ENCODE measurements at places on chromosomes 4 and X. TPM values are rescaled to one million over a fixed set of nuclear protein-coding genes. Genes with fewer than 3 reads are reported as not detected.

The CLIC2 gene
- total RNA-seq: 4.0 TPM

The HTN3 gene
- total RNA-seq: not detected

The CCDC160 gene
- not detected for total RNA-seq

The TLR6 gene
- total RNA-seq: 2.9 TPM

The USP51 gene
- 0.92 TPM for total RNA-seq

The DCHS2 gene
- total RNA-seq: not detected

The GABRE gene
- total RNA-seq: 20.7 TPM

The CLTRN gene
- 2.1 TPM for total RNA-seq

The FGB gene
- total RNA-seq: not detected

The GUCY1A1 gene
- 0.70 TPM for total RNA-seq

The MGARP gene
- 0.10 TPM for total RNA-seq

The TET2 gene
- total RNA-seq: 15.5 TPM

The SEC24B gene
- total RNA-seq: 29.3 TPM

The RAI2 gene
- 9.1 TPM for total RNA-seq

The ADAM29 gene
- total RNA-seq: not detected

The STPG2 gene
- not detected for total RNA-seq

The F8A3 gene
- total RNA-seq: 9.0 TPM

The MAGEB17 gene
- not detected for total RNA-seq

The NAA11 gene
- not detected for total RNA-seq

The NALF2 gene
- total RNA-seq: 0.29 TPM

The SYNPO2 gene
- total RNA-seq: 0.53 TPM

The CNKSR2 gene
- total RNA-seq: not detected

The RAB39B gene
- 0.05 TPM for total RNA-seq

The MBNL3 gene
- total RNA-seq: 2.1 TPM

The PABPC4L gene
- total RNA-seq: 2.0 TPM

The ENAM gene
- not detected for total RNA-seq

The PABPC5 gene
- total RNA-seq: 0.58 TPM

The TLR10 gene
- not detected for total RNA-seq

The TMEM187 gene
- 6.7 TPM for total RNA-seq

The CLGN gene
- total RNA-seq: 7.6 TPM

The PGRMC1 gene
- 57.1 TPM for total RNA-seq

The NSG1 gene
- total RNA-seq: 4.1 TPM

The KLF8 gene
- 0.99 TPM for total RNA-seq

The BMX gene
- 24.9 TPM for total RNA-seq

The PITX2 gene
- not detected for total RNA-seq

The CTAG1A gene
- not detected for total RNA-seq

The HERC6 gene
- total RNA-seq: 13.1 TPM

The IRF2 gene
- total RNA-seq: 23.6 TPM

The FAM199X gene
- total RNA-seq: 19.4 TPM

The NEIL3 gene
- total RNA-seq: 3.3 TPM

The HPGDS gene
- total RNA-seq: not detected

The GPC4 gene
- total RNA-seq: 3.7 TPM
